Fibroblast of skin of back (primary cell): ENCODE measurements at places on chromosomes 4 and X.

DNA sequence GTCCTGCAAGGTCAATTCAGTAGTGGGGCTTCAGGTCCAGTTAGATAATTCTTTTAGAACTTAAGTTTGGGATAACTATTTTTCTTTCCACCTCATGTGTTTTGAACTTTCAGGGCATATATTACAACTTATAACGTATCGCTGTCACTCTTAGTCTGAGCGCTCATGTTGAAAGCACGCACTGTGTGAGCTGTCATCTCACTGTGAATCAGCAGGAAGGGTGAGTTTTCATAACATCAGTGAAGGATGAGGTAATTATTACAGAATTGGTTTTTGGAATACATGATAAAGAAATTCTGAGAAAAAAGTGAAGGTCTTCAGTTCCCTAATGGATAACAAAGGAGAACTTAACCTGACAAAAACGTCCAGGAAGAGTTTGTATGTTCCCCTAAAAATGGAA lies 45.1 kb upstream of the SLC4A4 start:
- DNase-seq = peak; percentile 81

GRCh38 chr4:53376900-53377299 lies 541 bp upstream of the FIP1L1 start:
- DNase-seq = no peak

GRCh38 chrX:43986083-43986482 lies 12.9 kb upstream of the NDP start:
- no peak for DNase-seq

GRCh38 chr4:100983426-100983825 lies 363.9 kb downstream of the PPP3CA start:
- peak; percentile 82 for DNase-seq

DNA sequence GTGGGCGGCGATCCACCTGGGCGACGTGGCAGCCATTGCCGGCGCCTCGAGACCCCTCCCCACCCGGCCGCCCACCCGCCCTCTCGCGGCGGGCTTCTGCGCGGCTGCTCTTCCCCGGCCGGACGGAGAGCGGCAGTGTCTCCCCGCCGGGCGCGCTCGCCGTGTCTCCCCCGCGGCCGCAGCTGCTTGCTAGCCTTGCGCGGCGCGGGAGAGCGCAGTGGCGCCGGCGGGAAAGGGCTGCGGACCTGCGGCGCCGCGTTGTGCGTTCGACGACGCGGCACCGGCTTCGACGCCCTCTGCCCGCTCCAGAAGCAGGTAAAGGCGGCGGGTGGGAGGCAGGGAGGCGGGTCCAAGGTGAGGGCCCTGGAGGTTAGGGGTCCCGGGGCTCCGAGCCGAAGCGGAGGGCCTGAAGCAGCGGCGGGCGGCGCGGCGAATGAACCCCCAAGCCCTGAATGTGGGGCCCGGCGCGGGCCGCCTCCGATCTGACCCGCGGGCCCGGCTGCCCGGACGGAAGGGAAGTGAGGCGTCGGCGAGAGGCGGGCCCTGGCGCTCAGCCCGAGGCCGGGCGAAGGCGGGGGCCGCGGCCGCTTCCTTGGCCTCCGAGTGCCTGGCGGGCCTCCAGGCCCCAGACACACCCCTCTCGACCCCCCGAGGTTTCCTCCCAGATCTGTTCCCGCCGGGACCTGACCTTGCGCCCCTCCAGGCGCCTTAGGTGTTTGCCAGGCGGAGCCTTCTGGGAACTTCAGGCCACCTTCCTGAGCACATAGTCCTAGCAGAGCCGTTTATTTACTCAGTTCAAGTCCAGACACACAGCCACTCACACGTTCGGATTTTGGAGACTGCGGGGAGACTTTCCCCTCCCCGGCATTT lies at the start of gene N4BP2:
Gene N4BP2, plus strand, starts transcription at position 135 of the 870 bp plus-strand sequence. CDS start 40,491 bp downstream, outside the sequence.
- DNase-seq = peak; percentile 78

GRCh38 chr4:110680265-110680664 lies 57.4 kb upstream of the PITX2 start:
- DNase-seq = no peak

- peak; percentile 58 for DNase-seq
Measured at GRCh38 chr4:137819964-137820383, 287.7 kb upstream of the PCDH18 start.

DNA sequence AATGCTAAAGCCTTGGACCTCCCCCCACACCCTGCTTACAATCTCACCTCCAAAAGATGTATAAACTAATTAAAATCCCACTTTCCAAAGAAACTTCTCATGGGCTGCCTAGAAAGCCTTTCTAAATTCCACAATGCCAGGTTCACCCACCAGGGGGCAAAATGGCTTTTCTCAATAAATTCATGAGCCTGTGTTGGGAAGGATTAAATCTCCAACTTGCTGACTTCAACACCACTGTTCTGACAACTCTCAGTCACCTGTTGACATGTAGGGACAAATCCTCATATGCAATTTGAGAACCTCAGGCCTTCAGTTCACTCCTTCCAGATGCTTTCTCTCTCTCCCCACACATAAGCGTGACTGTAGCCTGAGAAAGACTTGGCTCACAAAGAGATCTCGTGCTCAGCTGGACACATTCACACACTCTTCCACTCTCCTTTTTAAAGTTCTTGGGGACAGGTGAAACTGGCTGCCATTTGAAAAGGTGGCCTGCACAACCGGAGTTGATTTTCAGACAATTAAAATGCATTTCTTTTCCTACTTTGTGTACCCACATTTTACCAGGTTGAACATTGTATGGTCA lies 88.6 kb upstream of the PRPS2 start:
- no peak for DNase-seq
